Stimulated activated naive CD4-positive, alpha-beta T cell (primary cell): ENCODE measurements at places on chromosomes 1 and 21.

GRCh38 chr21:44326716-44327602 is 12.2 kb downstream of the CFAP410 start:
- no peak for DNase-seq

GRCh38 chr1:113018911-113019310 is 54.1 kb upstream of the LRIG2 start:
- DNase-seq: no peak

GRCh38 chr1:54826226-54826816 is 25.2 kb upstream of the TTC22 start:
- no peak for DNase-seq

DNA sequence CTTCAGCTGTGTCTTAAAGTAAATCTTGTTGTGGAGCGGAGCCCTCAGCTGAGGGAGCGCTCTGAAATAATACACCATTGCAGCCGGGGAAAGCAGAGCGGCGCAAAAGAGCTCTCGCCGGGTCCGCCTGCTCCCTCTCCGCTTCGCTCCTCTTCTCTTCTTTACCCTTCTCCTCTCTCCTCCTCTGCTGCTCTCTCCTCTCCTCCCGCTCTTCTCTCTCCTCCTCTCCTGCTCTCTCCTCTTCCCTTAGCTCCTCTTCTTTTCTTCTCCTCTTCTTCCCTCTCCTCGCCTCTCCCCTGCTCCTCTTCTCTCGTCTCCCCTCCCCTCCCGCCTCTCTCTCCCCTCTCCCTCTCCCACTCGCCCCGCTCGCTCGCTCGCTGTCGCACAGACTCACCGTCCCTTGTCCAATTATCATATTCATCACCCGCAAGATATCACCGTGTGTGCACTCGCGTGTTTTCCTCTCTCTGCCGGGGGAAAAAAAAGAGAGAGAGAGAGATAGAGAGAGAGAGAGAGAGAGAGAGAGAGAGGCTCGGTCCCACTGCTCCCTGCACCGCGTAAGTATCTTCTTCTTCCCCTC is at the start of gene PROX1:
PROX1 (plus strand) TSS at position 47 of the 580 bp plus-strand sequence. CDS start 8,563 bp downstream, outside the sequence.
- peak; percentile 56 for DNase-seq

DNA sequence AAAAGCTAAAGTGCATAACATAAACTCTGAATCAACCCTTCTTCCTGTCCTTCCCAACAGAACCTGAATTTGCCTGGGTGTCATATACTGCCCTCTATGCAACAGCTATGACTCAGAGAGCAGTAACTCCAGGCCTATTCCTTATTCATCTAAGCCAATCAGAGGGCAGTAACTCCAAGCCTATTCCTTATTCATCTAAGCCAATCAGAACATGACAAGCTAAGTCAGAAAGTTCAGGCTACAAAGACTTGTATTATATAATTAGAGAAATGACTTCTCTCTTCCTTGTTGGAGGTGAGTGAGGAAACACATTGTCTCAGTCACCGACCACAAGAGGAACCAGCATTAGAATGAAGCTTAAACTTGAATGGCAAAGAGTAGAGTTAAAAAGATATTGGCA is 26.2 kb upstream of the TADA1 start:
- DNase-seq: no peak

GRCh38 chr1:223504741-223505140 is 111.5 kb downstream of the CCDC185 start:
- no peak for DNase-seq

- DNase-seq: no peak
These were observed 19.0 kb downstream of the BCAR3 start for GRCh38 chr1:93662481-93663207.

GRCh38 chr1:232445361-232446106 is 184.4 kb downstream of the SIPA1L2 start:
- DNase-seq: no peak

DNA sequence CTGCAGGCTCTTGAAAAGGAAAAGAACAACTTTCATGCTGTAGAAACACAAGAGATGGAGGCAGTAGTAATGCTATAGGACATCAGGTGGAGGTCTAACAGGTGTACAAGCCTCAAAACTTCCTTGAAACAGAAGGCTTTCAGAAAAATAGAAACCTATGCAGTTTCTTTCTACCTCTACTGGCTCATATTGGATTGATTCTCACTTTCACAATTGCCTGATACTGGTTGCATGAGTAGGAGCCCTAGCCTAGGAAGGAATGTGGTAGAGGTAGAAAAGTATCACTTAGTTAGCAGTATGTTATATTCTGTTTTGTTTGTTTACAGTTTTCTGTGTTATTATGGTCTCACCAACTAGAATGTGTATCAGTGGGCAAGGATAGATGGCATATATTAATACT is 175.4 kb upstream of the GORAB start:
- DNase-seq: no peak

DNA sequence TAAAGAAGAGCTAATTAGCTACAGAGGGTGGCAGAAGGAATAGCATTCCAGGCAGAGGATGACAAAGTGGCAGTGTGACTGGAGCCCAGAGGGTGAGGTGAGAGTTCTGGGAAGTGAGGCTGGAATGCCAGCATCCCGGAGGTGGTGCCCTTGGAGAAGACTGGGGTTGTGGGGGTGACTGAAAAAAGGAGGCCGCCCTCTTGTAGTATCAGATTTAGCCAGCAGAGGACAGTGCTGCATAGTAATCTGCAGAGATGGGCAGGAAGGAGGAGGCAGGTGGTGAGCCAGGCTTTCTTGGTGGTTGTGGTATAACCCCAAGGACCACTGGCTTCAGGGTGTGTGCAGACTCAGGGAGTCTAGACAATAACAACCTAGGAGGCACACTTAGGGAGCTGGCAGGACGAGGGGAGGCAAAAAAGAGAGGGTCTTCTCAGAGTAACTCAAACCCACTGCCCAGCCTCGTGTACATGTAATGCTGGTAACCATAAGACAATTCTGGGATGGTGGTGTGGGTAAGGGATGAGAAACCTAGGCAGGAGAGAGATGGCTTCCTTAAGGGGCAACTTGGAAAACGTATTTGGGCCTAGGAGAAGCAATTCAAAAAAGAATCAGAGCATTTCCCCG is 30.5 kb downstream of the MROH7 start:
- DNase-seq: peak; percentile 59

GRCh38 chr1:230877924-230878590 is 9.7 kb upstream of the C1orf198 start:
- no peak for DNase-seq

- no peak for DNase-seq
These were observed 157.6 kb upstream of the SOD1 start for GRCh38 chr21:31501926-31502325.

- DNase-seq: no peak
These were observed 120.0 kb downstream of the TGFBR3 start for GRCh38 chr1:91765880-91766443.

GRCh38 chr1:33391343-33392078 is 39.4 kb downstream of the PHC2 start:
- no peak for DNase-seq

GRCh38 chr21:31334648-31335121 is 9.4 kb downstream of the TIAM1 start:
- no peak for DNase-seq

DNA sequence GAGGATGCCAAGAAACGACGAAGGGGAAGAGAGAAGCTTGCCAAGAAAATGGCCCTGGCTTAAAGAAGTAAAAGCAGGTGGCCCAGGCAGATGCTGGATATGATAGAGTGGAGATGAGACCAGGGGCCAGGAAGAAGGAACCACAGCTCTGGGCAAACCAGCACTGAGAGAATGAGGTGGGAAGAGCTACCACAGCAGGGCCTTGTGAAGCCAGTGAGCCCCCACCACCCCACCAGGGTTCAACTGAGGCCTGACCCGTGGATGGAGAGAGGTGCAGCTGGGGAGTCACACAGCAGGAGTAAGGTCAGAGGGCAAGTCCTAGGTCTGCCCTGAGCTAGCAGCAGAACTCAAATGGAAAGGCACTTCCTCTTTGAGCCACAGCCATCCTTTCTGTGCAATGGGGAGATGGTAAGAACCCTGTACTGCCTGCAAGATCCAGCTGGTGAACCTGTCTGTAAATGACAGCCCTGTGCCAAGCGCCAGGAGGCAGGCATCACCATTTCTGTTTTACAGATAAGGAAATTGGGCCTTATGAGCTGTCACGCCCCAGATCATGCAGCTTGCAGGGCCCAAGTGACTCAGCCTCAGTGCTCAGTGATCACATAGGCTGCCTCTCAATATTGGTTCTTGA is 8.5 kb downstream of the SH3BGRL3 start:
- peak; percentile 29 for DNase-seq

DNA sequence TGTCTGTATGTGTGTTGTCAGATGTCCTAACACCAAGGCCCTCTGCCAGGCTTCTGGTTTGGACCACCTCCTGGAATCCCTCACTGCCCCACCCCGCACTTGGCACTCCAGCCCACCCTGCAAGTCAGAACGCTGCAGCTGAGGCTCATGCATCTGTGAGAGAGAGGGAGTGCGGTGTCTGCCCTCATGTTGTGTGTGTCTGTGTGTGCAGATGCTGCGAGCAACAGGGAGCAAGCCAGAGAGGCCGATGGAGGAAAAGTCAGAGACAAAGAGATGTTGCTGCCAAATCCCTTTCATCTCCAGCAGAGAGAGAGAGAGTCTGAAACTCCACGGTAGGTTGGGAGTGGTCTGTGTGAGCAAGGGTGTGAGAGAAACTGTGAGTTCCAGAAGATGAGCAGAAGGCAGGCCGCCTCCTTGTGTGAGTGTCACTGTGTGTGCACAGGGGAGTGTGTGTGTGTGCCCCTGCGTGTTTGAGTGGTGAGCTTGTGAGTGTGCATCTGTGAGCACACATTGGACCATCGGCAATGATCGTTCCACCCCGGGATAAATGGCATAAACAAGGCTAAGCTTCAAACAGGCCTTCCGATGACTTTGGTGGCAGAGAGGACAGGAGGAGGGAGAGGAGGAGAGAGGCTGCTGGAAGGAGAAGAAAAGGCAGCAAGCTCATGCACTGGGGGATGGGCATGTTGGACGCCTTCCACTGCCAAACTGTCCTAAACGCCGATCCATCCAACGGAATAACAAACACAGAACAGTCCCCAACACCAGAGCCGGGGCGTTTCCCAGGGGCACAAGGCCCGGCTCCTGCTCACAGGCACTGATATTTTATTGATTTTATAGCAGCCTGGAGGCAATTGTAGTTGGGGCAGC is 99.2 kb upstream of the GRIK3 start:
- DNase-seq: no peak

DNA sequence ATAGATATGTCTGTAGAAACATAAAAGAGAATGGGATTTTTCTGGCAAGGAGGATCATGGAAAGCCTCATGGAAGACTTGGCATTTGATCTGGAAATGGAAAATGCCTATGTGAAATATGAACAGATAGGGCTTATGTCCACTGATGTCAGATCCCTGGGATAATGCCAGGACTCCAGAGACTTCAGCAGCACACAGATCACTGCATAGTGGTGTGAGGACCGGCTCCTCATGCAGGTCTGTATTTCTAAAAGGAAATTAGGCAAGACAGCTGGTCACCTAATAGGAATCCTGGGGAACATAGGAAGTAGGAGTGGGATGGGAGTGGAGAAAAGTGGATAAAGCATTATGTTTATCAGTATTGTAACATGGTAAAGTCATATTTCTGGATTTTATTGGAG is 56.8 kb upstream of the IPO9 start:
- no peak for DNase-seq
